ENCODE measurements at places on chromosomes 7 and 10. TPM values are rescaled to one million over a fixed set of nuclear protein-coding genes. Genes with fewer than 3 reads are reported as not detected.

GRCh38 chr10:14560274-14560673, 214.4 kb downstream of the FAM107B start:
- peak; percentile 94 for ATAC-seq

DNA sequence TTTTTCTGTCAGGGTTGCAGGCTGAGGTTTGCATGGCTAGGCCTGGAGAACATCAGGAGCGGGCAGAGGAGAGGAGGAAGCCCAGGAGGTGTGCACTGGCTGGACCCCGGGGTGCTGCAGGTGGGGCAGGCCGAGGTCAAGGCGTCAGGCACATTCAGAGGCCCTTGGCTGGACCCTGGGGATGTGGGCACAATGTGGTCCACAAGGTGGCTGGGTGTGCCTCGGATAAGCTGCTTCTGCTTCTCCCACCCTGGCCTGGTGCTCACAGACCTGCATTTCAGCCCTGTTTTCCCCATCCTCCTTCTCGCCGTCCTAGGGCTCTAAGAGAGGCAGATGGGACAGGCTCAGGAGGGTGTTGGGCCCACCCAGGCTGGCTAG, 108.2 kb downstream of the ADCY1 start:
- no peak for ATAC-seq

- no peak for ATAC-seq
These were observed 19.1 kb downstream of the DENND2A start for GRCh38 chr7:140621401-140622021.

DNA sequence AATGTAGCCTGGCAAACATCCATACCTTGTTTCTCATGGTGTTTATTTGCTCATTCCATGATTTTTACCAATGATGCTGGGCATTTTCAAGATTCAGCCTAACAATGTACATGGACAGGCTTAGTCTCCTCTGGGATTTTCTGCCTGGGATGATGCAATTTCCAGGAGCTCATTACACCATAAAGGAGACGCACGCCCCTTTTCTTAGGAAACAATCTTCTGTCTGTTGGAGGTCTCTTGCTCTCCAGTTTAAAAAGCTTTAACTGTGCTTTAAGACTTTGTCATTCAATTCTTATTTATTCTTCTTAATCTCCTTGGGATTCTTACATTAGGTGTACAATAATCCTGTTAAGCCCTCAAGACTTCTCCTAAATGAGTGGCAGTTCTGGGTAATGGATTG, 150.3 kb upstream of the NRP1 start:
- no peak for ATAC-seq

- ATAC-seq: no peak
These were observed 138.9 kb downstream of the NOC3L start for GRCh38 chr10:94223702-94224370.

- no peak for ATAC-seq
These were observed 543.1 kb downstream of the CNTNAP2 start for GRCh38 chr7:146659732-146660131.

DNA sequence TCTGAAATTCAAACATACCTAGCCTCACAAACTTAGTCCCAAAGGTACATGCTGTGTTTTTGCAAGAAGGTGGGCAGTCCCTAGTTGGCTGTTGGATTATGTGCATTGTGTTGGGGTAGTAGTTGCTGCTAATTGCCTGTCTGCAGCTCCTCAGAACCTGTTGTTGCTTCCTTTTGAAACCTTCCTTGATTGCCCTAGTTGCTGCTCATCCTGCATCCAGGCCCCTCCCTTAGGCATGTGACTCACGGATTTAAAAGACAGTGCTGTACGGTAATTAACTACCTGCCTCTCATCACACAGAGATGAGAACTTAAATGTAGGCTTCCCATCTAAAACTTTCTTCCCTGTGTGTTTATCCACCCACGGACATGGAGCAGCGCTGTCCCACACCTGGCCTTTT, 67.7 kb downstream of the BMPR1A start:
- peak; percentile 52 for ATAC-seq

DNA sequence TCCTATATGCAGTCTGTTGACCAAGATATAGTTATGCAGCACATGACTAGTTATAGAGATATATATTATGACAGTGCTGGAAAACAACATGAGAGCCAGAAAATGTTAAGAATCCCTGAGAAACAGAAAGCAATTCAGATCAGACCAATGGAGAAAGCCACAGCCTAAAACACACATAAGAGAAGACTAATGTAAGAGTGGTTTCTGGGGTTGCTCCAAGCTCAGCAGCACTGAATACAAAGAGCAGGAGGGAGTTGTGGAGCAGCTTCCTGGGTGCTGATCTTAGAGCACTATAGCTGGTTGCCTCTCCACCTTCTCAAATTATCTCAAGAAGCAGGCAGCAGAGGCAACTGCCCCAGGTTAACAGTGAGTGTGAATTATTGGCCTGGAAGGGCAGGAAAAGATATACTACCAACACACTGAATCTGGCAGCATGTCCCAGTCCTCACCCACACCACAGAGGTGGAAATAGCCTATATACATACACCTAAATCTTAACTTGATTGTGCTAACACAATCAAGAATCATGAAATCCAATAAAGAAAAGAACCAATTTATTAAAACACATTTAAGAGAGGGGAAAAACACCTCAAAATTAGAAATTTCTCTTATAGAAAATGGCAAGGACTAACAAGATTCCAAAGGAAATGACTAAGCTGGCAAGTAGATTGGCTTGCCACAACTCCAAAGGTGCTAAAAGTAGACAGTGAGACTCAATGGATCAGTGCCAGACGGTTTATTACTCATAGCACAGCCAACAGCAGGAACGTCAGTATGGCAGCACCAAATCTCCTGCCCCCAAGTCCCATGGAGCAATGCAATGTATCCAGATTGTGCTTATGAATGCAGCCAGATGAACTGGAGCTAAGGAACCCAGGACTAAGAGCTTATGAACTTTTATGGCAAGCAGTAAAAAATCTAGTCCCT, 5.1 kb downstream of the PTTG1IP2 start:
- peak; percentile 73 for ATAC-seq

DNA sequence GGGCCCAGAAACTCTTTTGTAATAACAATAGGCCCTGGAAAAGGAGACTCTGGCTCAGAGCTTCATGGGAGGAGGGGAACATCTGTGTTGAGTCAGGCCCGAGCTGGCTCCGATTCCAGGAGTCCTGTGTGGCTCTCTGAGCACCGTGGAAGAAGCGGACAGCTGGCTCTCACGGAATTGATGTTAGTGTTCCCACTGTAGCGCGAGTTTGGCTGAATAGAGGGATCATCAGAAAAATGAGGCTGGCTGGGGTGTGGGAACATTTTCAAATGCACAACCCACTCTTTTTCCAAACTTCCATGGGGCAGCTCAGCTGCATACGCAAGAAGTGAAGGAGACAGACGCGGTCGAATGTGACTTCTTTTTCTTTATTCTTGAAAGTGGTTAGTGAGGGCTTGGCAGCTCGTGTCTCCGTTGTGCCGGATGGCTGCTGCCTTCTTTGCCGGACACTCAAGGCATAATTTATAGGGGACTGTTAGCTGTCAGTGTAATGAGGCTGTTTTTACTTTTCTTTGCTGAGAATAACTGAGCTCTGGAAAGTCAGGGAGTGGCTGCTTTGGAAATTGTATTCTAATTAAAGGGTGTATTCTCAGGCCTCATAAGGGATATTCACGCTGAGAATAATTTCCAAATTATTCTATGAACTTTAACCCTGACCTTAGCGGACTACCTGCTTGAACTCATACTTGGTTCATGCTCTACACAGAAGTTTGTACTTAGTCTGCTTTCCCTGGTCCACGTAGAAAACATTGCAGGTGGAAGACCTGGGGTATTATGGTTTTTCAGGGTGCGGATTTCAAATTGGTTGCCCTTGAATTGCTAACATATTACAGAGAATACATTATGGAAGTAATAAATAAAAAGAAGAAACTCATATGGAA, 23.1 kb downstream of the MDFIC start:
- no peak for ATAC-seq

DNA sequence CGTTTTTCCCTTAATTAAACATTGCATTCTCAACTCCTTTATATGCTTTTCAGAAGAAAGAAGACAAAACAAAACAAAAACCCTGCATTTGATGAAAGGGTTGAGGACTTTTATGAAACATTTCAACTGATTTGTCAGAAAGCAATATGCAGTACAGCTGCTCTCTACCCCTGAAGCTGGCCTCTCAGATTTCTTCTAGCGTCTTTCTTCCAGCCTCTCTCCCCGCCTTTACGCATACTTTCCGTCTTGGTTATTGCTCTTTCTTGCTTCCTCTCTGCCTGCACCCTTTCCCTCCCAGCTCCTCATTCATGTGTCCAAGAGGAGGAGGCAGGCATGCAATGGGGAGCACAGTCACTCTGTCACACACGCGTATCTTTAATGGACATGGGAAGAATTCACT, 91.0 kb upstream of the COL1A2 start:
- ATAC-seq: no peak

PDCD11 gene
- 23.5 TPM for total RNA-seq

ZNF804B gene
- total RNA-seq: not detected

SPAM1 gene
- not detected for total RNA-seq

TRPV6 gene
- 0.68 TPM for total RNA-seq

BLOC1S2 gene
- 57.9 TPM for total RNA-seq
